Tongue (tissue), 3 donors: ENCODE measurements at places on chromosomes 13 and 19. TPM values are rescaled to one million over a fixed set of nuclear protein-coding genes. Genes with fewer than 3 reads are reported as not detected.

The CNN1 gene
- total RNA-seq: 53.1 TPM

The FAM83E gene
- 10.2 TPM for total RNA-seq

The STAP2 gene
- 14.7 TPM for total RNA-seq

The CALR3 gene
- total RNA-seq: not detected

The RFC3 gene
- 23.9 TPM for total RNA-seq

The PLEKHJ1 gene
- 88.1 TPM for total RNA-seq

The SYNE4 gene
- total RNA-seq: 1.9 TPM

The KLK14 gene
- 0.72 TPM for total RNA-seq

The EFNB2 gene
- total RNA-seq: 33.1 TPM

The LGALS7B gene
- total RNA-seq: 25.7 TPM

The SULT2A1 gene
- total RNA-seq: not detected

The SLC10A2 gene
- not detected for total RNA-seq

The SKA3 gene
- 7.0 TPM for total RNA-seq

The TBXA2R gene
- total RNA-seq: 2.4 TPM

The HS6ST3 gene
- total RNA-seq: 1.8 TPM

The TMEM255B gene
- total RNA-seq: 2.7 TPM

The ABCC4 gene
- total RNA-seq: 9.2 TPM

The SLC5A5 gene
- total RNA-seq: not detected

The PGLYRP1 gene
- total RNA-seq: 0.82 TPM

The EBI3 gene
- total RNA-seq: not detected

The SOHLH2 gene
- total RNA-seq: 0.62 TPM

The CELF5 gene
- total RNA-seq: 0.10 TPM

The PTGER1 gene
- total RNA-seq: not detected

The MED4 gene
- total RNA-seq: 53.3 TPM

The TMEM161A gene
- total RNA-seq: 18.1 TPM

The ZNF534 gene
- total RNA-seq: not detected

The A1BG gene
- total RNA-seq: 5.7 TPM
